ENCODE measurements at places on chromosomes 2 and 18. TPM values are rescaled to one million over a fixed set of nuclear protein-coding genes. Genes with fewer than 3 reads are reported as not detected.

The LRRC30 gene
- total RNA-seq, result not detected

The COL6A3 gene
- 79.5 TPM for total RNA-seq

DNA sequence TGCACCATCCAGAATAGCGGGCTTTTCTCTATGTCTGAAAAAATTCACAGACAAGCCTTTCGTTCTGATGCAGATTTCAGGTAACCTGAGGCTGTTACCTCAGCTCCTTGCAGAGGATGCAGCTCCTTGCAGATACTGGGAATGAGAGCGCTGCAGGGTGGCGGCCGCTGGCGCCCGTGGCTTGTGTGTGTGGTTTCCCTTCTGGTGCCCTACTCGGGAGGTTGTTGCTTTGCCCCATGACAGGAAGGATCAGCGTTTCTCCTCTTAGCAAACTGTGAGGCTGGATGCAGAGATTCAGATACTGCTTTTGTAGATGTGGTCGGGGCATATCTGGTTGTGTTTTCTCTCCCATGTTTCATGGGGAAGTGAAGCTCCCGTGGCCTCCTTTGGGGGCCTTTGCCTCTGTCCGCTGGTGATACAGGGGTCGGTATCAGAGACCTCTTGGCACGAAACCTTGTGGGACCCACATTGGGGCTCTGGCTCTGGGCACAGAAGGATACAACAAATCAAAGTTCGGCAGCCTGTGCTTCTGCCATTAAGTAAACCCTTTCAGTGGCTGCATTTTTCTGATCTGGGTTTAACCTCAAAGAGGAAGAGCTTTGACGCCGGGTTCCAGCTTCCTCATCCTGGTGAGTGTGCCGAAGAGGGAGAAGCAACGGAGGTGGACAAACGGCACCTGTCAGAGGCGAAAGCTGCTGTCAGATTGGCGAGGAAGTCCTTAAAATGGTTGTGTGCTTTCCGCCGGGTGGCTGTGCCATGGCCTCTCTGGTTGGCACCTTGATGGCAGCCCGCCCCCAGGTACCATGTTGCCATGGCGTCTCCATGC is 127.8 kb downstream of the MBP start:
- DNase-seq, result peak; percentile 22

The SPTBN1 gene
- 321 TPM for total RNA-seq

GRCh38 chr2:26185304-26185928 is 12.5 kb downstream of the GAREM2 start:
- DNase-seq, result no peak

DNA sequence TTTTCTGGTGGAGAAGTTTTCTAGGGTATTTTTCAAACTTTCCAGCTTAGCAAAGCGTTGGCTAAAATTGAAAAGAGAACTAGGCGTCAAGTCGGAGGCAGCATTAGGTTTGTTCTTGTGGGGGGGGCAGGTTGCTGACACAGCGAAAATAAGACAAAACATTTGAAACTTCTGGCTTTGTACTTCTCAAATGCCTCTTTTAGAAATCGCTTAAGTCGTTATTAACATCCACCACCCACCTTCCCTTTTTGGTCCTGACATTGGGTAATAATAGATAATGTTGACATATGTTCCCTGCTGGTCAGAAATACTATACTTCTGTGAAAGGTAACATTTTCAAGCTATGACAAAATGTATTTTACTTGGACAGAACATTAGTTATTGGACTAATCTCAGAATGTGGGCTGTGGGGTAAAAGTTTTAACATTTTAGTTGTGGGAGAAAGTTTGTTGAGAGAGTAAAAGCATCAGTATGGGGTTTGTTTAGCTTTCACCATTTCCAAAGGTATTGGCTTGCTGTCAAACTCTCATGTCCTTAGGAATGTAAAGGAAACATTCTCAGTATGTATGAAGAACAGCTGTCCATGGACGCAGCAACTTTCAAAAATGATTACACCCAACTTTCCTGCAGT is 88.1 kb upstream of the ZEB2 start:
- peak; percentile 30 for DNase-seq

GRCh38 chr2:88622307-88622706 is 5.0 kb downstream of the EIF2AK3 start:
- DNase-seq, result no peak

GRCh38 chr2:63856303-63856603 is 14.6 kb downstream of the UGP2 start:
- no peak for DNase-seq

GRCh38 chr2:191105082-191105481 is 45.7 kb downstream of the STAT4 start:
- DNase-seq, result no peak

The PRSS56 gene
- not detected for total RNA-seq

GRCh38 chr2:96259497-96259921 is 6.3 kb downstream of the TMEM127 start:
- DNase-seq, result peak; percentile 74

DNA sequence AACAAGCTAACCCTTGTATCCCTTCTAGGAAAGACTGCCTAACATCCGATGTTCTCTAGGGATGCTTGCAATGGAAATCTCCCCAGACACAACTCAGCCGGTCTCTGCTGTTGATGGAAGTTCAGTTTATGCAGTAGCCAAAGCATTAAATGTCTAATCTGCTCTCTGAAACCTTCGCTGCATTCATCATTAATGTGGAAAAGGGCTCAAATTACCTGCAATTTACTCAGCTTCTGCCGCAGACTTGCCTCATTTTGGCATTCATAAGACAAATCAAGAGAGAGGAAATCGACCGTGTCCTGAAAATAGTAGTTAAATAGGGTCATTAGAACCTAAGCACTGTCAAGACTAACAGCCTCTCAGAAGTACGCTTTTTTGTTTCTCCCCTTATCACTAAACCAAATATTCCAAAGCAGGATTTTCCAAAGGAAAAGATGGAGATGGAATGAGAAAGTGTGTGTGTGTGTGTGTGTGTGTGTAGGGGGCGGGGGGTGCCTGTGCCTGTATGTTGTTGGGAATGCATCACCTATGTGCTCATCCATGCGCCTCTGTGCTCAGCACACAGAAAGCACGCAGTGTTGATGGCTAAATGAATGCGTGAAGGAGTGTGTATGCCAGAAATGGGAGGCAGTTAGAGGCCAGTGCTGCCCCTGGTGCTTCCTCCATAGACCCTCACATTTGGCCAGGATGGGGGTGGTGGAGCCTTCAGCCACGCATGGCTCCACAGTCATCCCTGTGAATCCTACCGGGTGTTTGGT is 7.4 kb downstream of the LCT start:
- no peak for DNase-seq

GRCh38 chr2:104788742-104789455 is 65.0 kb upstream of the POU3F3 start:
- no peak for DNase-seq

- DNase-seq, result no peak
Observed at GRCh38 chr2:224892574-224893204, 149.6 kb downstream of the DOCK10 start.

- DNase-seq, result no peak
Observed at GRCh38 chr2:125172181-125172580, 1147.1 kb downstream of the CNTNAP5 start.

DNA sequence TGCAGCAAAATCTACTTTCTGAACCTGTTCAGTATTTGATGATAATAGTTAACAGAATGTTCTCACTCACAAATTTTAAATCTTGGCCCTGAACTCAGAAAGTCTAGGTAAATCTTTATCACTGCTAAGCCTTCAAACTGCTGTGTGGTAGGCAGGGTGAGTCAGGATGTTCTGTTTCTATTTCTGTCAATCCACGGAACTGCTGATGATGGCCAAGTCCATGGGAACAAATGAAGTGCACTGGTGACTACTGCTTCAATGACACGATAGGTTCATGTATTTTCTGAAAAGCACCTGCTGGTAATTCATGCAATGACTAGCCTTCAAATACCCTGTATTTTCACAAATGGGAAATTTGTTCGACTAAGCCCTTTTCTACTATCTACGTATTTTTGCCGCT is 14.2 kb downstream of the NIFK start:
- DNase-seq, result no peak

GRCh38 chr2:178397002-178397605 is 53.9 kb downstream of the PRKRA start:
- no peak for DNase-seq

The IGFBP5 gene
- total RNA-seq, result 40.0 TPM

The ZC3H15 gene
- total RNA-seq, result 46.6 TPM

The LIPG gene
- total RNA-seq, result 39.0 TPM

DNA sequence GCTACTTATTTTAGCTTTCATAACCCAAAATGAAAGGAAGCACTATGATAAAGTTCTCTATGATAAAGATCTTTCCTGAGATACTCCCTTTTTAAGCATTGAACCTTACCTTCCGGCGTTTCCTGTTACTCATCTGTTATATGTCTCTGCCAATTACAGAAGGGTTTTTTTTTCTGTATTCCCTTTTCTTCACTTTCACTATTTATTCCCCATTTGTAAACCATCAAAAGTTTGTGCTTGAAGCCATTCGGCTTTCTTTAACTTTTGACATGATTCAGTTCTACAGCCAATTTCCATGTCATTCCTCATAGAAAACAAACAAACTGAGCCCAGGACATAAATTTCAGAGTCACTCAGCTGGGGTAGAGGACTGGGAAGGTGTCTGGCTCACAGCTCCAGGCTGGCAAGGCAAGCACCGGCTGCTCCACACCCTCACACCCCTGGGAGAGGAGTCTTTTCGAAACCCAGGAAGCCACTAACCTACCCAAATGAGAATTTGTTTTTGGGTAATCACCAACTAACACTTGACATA is 429.4 kb upstream of the TRIB2 start:
- no peak for DNase-seq

DNA sequence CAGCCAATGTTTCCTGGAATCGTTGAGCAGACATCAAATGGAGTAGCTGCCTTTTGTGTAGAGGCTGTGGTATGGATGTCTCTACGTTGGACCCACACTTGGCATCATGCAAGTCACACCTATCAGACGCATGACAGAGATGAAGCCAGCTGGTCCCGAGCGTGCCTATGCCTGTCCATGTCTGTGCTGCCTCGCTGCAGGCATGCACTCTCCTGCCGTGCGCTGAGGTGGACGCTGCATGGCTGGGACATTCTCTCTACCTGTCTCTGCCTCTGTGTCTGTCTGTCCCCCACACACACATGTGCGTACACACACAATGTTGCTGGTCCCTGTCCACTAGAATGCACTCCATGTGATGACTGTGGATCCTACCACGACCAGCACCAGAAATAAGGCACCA is 514.2 kb upstream of the MYT1L start:
- DNase-seq, result no peak

DNA sequence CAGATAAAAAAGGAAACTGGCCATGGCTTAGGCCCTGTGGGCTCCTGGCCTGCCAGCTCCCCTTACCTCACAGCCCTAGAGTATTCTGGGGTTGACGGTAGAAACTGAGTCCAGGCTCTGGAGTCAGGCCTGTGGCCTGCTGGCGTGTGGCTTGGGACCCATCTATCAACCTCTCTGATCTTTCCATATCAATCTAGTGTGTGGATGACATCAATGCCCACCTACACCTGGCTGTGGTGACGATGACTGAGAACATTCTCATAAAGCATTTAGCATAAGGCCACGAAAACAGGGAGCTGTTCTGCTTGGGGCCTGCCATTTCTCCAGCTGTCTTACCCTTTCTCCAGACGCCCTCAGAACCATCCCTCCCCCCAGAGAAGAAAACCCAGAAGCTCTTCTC is 17.9 kb downstream of the PCARE start:
- DNase-seq, result no peak

- DNase-seq, result no peak
Observed at GRCh38 chr2:85718885-85719492, 24.8 kb downstream of the GNLY start.

GRCh38 chr2:20638646-20639430 is 12.1 kb downstream of the HS1BP3 start:
- DNase-seq, result no peak

GRCh38 chr2:133123904-133124303 is 444.4 kb downstream of the NCKAP5 start:
- no peak for DNase-seq

DNA sequence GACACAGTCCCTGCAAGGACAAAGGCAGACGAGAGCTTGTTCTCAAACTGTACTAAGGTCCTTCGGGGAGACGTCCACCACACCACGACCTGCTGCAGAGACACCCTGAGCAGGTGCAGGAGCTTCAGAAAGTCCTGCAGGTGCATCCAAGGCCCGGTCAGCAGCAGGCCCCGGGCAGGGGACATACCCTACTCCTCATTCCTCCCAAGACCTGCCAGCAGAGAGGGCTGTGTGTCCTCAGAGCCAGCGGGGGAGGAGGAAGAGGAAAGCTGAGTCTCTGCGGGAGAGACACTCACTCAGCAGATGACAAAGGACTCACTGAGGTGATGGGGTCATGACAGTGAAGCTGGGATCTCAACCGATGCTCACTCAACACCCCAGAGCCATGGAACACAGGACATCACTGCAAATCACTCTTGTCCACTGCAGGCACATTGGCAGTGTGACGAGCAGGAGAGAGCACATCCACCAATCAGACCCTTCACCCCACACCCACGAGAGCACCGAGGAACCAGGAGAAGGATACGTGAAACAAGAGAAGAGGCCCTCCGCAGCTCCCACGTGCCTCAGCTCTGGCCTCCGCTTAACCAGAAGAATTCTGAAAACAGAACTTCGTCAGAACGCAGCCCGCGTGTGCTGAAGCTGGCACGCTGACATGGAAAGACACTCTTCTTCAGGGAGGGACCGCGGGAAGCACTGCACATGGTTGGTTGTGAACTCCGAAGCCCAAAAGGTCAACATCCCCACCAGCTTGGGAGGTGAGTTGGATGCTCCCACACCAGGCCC is 9.3 kb downstream of the HDAC4 start:
- DNase-seq, result peak; percentile 12

The PROKR1 gene
- total RNA-seq, result 0.09 TPM

The APOB gene
- total RNA-seq, result 0.50 TPM

The GNLY gene
- total RNA-seq, result 1.4 TPM

The PPP1CB gene
- total RNA-seq, result 283 TPM

DNA sequence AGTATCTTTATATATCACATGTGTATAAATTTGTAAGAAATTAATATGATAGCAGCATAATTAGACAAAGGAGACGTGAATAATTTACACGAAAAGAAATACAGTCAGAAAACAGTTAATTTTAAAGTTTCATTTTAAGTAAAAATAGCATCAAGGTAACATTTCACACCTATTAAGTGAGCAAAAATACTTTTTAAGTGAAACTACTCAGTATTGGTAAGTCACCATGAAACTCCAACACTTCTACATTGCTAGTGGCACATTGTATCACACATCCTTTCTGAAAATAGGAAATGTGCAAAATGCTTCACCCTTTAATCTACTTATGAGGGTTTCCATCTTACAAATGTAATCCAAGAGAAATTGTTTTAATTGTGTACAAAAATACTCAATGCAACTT is 287.9 kb upstream of the EPAS1 start:
- no peak for DNase-seq

The CAPN14 gene
- 0.09 TPM for total RNA-seq

The SLC4A3 gene
- 0.24 TPM for total RNA-seq

DNA sequence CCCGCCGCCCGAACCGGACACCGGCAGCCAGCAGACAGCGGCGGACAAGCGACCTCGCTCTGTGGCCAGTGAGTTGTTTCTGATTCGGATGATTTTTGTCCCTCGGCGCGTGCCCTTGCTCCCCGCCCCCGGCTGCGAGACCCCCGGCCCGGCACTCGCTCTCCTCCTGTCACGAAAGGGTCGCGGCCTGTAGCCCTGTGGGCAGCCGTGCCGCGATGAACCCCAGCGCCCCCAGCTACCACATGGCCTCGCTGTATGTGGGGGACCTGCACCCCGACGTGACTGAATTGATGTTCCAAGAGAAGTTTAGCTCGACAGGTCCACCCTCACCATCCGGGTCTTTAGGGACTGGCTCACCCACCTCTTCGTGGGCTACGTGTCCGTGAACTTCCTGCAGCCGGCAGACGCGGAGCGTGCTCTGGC is 1257.5 kb upstream of the ACVR2A start:
- no peak for DNase-seq

Measured in left colon (tissue), 2 donors.